ENCODE measurements at places on chromosomes 12 and 14.

DNA sequence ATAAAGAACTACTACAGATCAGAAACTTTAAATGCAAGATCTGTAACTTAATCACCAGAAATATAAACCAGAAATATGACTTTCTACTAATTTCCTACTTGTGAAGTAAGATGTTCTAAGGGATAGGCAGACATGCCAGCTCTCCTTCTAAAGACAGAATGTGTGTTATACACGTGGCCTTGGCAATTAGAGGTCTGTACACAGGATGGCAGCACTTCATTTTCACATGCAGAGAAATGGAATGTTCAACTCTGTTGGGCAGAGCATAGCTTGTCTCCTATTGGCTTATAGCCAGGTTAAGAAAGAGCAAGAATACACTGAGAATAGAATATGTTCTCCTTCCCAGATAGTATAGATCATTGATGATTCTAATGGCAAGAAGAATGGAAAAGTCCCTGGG lies 403.8 kb downstream of the DAD1 start:
- no peak for DNase-seq

- DNase-seq = peak; percentile 58
These were observed 52.1 kb downstream of the LRCOL1 start for GRCh38 chr12:132558042-132558856.

DNA sequence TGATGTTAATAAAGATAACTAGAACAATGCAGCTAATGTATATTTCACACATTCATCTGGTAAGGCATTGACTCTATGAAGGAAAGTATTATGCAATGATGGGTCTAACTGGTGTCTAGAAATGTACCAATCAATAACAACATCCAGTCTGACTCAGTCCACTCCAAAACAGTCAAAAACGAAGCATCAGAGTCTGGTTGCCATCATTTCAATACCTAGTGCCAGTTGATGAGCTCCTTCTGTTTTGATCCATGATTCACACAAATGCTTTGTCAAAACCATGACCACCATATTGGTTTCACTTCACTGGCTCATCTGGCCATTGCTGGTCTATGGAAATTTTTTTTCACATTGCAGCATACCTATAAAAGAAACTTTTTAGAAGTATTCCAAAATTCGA lies 747.2 kb upstream of the TMEM132C start:
- DNase-seq = no peak

- no peak for DNase-seq
These were observed 32.7 kb downstream of the DIP2B start for GRCh38 chr12:50537538-50537919.

GRCh38 chr14:24712909-24713308 lies 78.9 kb upstream of the GZMB start:
- DNase-seq = no peak

GRCh38 chr12:123479442-123480180 lies 21.7 kb downstream of the SNRNP35 start:
- DNase-seq = no peak

- DNase-seq = no peak
These were observed 16.7 kb upstream of the MAP1LC3B2 start for GRCh38 chr12:116542345-116542956.

- no peak for DNase-seq
These were observed 125.6 kb upstream of the NOS1 start for GRCh38 chr12:117486840-117487659.

Measured in eye (tissue), 1 donor.